ENCODE measurements at places on chromosomes 12 and 14.

DNA sequence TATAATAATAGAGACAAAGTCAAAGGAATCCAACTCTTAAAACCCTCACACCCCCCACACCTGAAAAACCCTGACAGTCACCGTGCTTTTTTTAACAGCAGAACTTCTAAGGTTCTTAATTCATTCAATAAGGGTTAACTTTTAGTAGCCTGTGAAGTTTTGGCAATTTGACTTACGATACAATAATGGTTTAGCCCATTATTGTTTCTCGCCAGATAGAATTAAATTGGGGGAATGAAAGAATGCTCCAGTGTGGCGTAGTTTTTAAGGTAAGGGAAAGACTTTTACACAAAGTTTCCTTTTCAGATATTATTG, 604 bp upstream of the MAGOHB start:
- DNase-seq, result no peak

DNA sequence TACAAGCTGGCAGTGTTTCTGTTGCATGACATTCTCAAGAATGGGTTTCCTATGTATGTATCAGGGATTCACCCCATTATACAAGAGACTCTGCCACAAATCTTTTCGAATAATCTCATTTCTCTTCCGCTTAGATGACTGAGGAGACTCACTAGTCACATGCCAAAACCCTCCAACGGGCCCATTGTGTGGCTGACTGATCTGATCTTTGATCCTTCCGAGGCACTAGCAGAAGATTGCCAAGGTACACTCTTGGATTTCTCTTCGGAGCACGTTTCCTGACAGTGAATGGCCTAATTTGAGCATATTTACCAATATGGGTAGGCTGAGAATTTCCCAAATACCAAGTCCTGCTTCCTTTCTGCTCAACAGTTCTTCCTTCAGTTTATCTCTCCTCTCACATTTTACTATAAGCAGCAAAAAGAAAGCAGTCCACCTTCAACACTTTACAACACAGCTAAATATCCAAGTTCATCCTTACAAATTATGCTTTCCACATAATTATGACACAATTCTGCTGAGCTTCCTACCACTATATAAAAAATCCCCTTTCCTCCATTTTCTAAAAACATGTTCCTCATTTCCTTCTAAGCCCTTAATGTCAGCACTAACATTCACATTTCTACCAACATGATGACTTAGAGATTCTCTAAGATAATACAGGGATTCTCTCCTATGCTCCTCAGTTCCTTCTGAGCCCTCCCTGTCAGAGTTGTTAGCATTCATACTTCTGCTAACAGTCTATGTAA, 11.0 kb downstream of the PRPH start:
- DNase-seq, result no peak

GRCh38 chr14:41385797-41386196, 220.9 kb upstream of the LRFN5 start:
- no peak for DNase-seq

DNA sequence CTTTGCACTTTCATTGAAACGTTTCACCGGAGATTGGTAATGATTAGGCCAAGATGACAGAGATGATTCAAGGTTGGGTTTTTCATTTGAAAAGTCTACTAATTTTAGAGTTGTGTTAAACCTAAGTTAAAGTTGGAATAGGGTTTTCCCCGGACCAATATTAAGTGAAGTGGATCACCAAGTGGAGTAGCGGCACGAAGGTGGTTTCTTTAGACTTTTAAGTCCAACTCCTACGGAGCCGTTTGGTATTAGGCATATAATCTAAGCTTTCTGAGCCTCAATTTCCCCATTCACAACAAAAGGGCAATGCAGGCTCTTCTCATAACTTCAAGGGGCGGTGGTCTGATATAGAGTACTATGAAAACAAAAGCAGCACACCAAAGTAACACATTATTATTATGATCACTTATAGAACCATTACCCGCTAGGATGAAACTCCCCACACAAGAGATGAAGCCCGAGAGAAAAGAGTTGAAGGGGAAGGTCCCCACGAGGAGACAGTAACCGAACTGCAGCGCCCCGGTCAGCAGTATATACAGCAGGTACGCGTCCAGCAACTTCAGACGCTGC, 413 bp downstream of the DAD1 start:
- DNase-seq, result no peak

DNA sequence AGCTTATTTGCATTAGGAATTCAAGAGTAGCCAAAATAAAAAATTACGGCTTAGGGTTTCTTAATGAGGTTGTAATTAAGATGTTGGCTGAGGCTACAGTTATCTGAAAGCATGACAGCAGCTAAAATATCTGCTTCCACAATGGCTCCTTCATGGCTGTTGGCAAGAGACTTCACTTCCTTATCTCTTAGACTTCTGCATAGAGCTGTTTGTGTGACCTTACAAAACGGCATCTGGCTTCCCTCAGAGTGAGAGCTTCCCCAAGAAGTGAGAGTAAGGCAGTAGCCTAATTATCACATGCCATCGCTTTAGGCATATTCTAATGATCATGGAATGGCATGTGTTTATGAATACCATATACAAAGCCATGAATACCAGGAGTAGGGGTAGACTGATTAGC, 57.6 kb downstream of the CCDC59 start:
- no peak for DNase-seq

GRCh38 chr14:90580377-90581335, 183.8 kb downstream of the CALM1 start:
- DNase-seq, result no peak

- DNase-seq, result no peak
These were observed 60.6 kb downstream of the ADGRD1 start for GRCh38 chr12:131014343-131014742.

GRCh38 chr12:61750604-61751003, 509.6 kb upstream of the USP15 start:
- no peak for DNase-seq

GRCh38 chr12:12017135-12017581, 53.6 kb upstream of the BCL2L14 start:
- no peak for DNase-seq

DNA sequence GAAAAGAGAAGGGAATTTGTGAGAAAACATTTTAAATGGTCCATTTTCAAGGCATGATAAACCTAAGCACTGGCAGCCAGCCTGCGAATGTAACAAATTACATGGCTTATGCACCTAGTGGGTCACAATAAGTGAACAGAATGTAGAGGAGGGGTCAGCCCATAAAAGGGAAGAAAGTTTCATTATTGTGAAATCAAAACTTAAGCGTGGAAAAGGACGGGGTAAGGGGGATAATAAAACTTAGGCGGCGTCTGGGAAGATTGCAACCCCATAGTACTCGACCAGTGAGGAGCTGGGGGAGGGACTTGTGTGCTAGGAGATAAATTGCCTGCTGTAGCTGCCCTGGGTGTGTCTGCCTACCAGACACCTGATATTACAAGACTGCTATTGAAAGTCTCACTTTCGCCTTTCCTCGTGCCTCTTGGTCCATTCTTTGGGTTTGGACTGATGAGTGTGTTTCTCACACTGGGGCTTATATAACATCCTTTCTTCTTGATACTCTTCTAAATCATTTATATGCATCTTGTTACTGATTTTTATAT, 40.6 kb downstream of the ZDHHC17 start:
- DNase-seq, result no peak

DNA sequence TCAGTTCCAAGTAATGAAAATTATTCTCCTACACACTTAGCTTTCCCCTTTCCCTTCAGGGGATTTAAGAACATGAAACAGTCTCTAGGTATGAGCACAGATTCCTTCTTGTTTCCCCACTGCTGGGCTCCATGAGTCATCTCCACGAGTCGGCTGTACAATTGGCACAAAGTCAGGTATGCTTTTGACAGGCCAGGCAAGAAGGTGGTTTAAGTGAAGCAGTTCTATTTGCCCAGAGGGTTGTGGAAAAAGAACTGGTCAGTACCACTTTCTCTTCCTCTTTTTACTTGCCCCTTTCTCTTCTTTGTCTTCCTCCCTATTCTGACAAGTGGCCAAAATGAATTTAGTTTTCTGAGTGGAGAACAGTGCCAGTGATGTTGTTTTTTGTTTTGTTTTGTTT, 16.3 kb downstream of the DYNC1H1 start:
- no peak for DNase-seq

GRCh38 chr12:46153268-46153872, 115.5 kb downstream of the SLC38A1 start:
- no peak for DNase-seq

DNA sequence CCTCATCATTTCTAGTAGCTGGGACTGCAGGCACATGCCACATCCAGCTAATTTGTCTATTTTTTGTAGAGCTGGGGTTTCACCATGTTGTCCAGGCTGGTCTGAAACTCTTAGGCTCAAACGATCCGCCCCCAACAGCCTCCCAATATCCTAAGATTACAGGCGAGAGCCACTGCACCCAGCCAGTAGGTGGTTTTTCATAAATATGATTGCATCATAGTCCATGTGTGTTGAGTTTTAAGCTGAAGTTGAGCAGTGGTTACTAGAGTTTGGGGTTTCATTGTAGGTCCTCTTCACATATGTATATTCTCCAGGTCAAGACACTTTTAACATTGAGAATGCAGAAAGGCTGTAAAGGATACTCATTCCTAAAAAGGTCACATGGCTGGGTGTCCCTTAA, 13.1 kb upstream of the TNS2 start:
- DNase-seq, result no peak

GRCh38 chr12:52164624-52165023, 27.2 kb downstream of the KRT80 start:
- DNase-seq, result no peak

- DNase-seq, result no peak
These were observed 105.2 kb downstream of the BICD1 start for GRCh38 chr12:32211900-32212156.

GRCh38 chr14:50726372-50727107, 58.4 kb upstream of the SAV1 start:
- DNase-seq, result peak; percentile 3

GRCh38 chr12:4267704-4268328, 5.7 kb upstream of the CCND2 start:
- no peak for DNase-seq

GRCh38 chr12:94190623-94191022, 42.2 kb downstream of the PLXNC1 start:
- no peak for DNase-seq

DNA sequence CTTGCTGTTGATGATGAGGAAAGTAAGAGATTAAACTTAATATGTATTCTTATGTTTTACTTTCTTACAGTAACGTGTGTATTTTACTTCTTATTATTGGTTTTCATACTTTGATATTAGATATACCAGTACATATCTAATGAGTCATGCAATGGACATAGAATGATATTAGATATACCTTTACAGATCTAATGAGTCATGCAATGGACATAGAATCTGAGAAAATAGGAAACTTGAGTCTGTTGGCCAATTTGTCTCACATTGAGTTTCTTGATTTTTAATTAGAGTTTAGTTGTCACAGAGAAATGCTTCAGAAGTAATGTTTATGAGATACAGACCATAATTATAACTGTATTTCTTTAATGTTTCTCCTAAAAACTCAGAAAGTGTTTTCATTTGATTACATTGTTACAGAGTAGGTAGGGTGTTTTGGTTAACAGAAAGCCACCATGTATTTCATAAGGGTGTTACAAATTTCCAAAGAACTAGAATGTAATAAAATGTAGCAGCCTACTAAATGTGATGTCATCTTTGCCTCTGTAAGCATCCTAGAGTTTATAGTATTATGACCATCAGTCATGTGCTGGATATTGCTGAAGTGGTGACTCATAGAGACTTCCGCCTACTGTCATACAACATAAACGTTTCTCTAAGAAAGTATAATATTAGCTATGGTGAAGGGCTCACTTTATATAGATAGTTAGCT, 3.0 kb downstream of the GAS2L3 start:
- DNase-seq, result no peak

GRCh38 chr14:69484444-69485314, at the start of gene PLEKHD1:
Gene PLEKHD1, plus strand, starts transcription at chr14:69484728. Its CDS starts 238 bp downstream, at chr14:69484966.
- DNase-seq, result no peak

- no peak for DNase-seq
These were observed 170.0 kb upstream of the RMST start for GRCh38 chr12:97292588-97292987.

DNA sequence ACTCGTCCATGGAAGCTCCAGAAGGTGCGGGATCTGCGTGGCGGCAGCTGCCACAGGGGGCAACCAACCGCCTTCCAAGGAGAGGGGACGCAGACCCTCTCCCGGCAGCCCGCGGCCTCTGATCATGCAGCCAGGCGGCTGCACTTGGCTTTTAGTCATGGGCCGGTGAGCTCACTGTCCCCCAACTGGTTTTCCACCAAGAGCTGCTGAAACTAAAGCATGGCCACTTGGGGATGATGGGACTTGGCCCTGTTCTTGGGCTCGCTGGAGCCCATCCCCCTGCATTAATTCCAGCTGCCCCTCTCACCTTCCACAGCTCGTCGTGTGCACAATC, 39.1 kb downstream of the CCDC85C start:
- no peak for DNase-seq

DNA sequence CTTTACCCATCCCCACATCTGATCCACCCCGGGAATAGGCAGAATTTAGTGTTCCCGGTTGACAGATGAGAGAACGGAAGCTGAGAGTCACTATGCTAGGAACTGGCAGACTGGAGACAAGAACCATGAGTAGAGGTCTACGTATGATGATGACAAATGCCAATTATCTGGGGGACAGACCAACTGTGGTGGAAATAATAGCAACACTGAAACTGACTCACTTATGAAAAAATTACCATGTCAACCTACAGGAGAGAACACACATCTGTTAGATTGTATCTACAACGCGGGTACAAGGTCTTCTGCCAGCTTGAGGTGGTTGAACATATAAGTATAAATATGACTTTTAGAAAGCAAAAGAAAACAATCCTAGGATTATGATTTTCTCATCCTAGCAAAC, 15.4 kb upstream of the SELPLG start:
- DNase-seq, result no peak

DNA sequence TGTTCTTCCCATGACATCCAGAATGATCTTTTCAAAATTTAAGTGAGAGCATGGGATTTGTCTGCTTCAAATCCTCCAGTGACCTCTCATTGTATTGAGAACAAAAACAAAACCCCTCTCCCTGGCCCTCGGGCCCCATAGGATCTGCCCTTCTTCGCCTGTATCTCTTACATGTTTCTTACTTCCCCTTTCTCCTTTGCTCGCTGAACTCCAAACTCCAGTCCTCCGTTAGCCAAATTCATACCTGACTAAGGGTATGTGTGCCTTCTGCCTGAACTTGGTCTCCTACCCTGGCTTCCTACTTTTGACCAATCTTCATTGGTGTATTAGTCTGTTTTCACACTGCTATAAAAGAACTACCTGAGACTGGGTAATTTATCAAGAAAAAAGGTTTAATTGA, 13.2 kb upstream of the TSPAN11 start:
- DNase-seq, result no peak

GRCh38 chr12:125049093-125049458, 16.2 kb upstream of the AACS start:
- DNase-seq, result no peak

- no peak for DNase-seq
These were observed 790 bp downstream of the NEDD1 start for GRCh38 chr12:96907671-96908422.

DNA sequence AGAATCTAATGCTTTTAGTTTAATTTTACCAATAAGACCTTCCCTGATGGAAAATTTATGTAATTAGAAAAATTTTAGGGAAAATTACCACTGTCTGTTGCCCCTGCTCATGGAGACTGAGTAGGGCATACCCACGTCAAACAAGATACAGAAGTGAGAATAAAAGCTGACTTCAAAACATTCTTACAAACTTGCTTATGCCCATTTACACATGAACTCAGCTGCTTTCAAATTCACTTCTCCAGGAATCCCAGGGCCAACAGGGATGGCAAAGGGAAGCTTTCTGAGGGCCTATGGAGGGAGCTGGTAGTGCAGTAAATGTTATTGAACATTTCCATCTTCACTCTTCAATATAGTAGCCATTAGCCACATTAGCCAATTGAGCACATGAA, 4.8 kb upstream of the NINJ2 start:
- no peak for DNase-seq
